Suppressor macrophage (primary cell): ENCODE measurements at places on chromosomes 6 and 20.
A peak's percentile ranks its signal among the peaks of the same experiment; 100 is the strongest.

DNA sequence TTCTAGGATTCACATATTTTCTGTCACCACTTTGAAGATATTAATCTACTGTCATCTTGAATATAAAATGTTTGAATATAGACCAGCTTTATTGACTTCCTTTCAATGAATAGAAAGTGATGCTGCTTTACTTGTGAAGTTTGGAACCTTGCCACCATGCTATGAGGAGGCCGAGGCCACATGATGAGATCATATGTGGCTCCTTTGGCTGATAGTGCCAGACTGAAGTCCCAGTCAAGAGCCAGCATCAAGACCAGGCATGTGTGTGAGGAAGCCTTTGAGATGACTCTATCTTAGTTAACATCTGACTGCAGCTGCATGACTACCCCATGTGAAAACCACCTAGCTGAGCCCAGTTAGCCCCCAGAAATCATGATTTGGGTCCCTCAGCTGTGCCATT is 169.5 kb downstream of the OTOR start:
- DNase-seq: no peak

DNA sequence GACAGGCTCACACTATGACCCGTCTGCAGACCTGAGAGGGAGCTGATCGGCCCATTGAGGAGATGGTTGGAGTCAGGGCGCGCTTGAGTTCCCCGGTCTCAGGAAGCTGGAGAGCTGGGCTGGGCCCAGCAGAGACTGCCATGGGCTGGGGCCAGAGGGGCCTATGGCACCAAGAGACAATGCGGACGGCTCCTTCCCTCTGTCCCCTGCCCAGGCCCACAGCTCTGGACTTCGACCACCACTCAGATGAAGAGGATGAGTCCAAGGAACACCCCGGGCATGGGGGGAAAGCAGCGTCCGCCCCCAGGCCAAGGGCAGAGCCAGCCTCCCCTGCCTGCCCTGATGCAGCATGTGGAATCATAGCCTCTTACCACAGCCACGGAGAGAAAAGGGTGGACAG is 40.2 kb upstream of the PHACTR3 start:
- DNase-seq: no peak

DNA sequence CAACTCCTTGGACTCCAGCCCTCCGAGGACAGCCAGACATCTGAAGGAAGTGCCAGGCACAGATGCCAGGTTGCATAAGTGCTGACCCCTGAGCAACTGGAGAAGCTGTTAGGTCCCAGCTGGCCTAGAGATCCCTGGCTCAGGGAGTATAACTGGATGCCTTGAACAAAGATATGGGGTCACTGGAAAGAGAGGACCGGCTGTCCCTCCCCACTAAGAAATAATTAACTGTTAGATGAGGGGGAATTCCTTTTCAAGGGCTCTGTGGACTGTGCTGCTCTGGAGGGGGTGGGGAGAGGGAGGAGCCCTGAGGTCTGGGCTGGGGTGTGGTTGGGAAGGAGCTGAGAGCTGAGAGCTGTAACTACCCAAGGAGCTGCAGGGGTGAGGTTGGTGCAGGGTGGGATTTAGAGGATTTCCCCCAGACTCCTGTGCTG is 39.6 kb downstream of the HLA-F start:
- no peak for DNase-seq

DNA sequence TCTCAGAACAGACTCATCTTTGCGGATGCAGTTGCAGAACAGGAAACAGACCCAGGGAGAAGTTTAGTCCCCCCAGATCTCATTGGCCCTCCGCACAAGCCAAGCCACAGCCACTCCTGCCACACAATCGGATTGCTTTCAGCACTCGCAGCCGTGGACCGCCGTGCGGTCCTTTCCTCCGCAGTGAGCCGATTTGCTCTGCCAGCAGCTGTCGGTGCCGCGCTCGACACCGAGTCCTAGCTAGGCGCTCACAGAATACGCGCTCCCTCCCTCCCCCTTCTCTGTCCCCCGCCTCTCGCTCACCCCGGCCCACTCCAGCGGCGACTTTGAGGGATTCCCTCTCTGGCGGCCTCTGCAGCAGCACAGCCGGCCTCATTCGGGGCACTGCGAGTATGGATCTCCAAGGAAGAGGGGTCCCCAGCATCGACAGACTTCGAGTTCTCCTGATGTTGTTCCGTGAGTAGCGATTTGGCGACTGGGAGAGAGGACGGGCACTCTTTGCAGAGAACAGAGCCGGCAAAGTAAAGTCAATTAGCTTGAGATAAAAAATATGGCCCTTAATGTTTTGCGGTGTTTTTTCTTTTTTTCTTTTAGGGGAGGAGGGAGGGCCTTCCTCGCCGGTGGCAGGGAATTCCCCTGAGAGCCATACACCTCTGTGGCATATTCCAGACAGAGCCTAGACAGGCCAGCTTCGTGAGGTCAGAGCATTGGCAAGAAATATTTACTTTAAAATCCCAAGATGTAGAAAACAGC is at the start of gene LAMP5:
TSS of gene LAMP5 (plus strand) at position 130 of the 753 bp plus-strand sequence. CDS start at position 393, 263 bp downstream.
- peak; percentile 60 for DNase-seq

GRCh38 chr20:60576236-60576635 is 618.0 kb downstream of the CDH26 start:
- no peak for DNase-seq

DNA sequence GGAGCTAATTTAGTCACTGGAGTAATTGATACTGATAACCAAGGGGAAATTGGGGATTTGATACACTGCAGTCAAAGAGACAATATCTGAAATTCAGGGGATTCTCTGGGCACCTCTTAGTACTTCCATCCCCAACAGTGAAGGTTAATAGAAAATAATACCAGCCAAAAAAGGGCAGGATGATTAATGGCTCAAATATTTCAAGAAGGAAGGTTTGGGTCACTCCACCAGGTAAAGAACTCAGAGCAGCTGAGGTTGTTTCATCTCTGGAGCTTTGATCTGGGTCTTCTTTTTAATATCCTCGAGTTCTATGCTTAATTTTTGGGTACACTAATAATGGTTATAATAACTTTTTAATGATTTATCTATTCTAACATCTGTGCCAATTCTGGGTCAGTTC is 70.8 kb downstream of the CDKAL1 start:
- no peak for DNase-seq

DNA sequence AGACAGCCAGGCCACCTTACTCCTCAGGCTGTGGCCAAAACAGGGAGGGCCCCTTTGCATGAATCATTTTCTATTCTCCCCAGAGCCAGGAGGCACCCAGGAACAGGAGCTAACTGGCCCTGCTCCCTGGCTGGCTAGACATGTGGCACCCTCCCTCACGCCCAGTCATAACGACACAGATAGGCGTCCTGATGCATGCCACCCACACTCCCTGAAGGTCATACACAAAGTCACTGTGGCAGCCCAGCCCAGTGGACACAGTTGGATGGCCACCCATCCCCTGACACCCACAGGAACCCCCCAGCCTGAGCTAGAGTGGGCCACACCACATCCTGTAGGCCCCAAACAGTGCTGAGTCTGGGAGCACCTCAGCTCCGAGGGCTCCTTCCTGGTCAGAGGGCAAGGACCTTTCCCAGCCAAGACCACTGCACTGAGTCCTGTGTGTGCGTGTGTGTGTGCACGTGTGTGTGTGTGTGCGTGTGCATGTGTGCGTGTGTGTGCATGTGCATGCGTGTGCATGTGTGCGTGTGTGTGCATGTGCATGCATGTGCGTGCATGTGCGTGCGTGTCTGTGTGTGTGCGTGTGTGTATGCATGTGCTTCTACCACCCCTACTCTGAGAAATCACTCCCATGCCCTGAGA is 21.6 kb downstream of the TFEB start:
- DNase-seq: peak; percentile 79

GRCh38 chr6:135534773-135535380 is 37.3 kb upstream of the AHI1 start:
- DNase-seq: no peak

- DNase-seq: peak; percentile 99
Measured at GRCh38 chr20:45972500-45973183, 639 bp upstream of the ZNF335 start.

- peak; percentile 79 for DNase-seq
Measured at GRCh38 chr6:143965503-143966171, 42.4 kb downstream of the PLAGL1 start.

GRCh38 chr20:3740615-3741301 is 8.3 kb downstream of the HSPA12B start:
- no peak for DNase-seq

DNA sequence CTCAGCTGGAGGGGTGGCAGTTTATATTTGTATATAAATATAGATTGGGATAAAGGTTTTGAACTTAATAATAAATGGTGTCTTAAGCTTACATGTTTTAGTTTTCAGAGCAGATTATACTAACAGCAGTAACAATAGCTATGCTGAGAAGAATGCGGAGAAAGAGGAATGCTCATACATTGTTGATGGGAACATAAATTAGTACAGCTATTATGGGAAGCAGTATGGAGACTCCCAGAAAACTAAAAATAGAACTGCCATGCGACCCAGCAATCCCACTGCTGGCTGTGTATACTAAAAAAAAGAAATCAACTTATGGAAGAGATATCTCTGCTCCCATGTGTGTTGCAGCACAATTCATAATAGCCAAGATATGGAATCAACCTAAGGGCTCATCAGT is 127.9 kb downstream of the BCKDHB start:
- DNase-seq: no peak

DNA sequence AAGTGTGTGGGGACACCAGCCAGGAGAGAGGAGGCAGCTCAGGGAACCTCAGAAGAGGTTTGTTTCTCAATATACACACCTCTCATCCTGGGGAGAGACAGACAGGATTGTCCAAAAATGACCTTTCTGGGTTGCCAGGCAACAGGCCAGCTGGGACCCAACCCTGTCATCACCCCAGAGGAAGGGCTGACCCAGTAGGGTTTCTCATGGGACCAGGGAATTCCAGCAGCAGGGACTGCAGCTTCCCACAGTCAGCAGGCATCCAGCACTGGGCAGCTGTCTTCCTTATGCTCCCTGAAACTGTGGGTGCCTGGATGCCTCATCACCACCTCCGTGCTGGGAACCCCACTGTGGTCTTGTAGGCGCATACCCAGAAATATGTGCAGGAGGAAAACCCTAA is 1.3 kb downstream of the C20orf202 start:
- no peak for DNase-seq

DNA sequence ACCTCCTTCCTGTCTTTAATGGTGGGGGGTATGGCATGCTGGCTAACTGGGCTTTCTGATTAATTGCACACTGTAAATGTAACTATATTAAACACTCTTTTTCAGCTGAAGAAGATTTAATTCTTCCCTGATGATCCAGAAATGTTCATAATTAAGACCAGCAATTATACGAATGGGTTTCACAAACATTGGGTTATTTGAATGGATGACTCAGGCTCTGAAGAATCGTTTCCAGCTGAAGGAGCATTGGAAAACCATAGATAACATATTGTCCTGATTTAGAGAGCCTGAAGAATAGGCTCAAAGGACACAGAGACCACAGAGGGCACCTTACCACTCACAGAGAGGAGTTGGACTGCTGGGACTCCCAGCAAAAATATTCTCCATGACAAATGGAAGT is 130.7 kb upstream of the SSTR4 start:
- DNase-seq: no peak

DNA sequence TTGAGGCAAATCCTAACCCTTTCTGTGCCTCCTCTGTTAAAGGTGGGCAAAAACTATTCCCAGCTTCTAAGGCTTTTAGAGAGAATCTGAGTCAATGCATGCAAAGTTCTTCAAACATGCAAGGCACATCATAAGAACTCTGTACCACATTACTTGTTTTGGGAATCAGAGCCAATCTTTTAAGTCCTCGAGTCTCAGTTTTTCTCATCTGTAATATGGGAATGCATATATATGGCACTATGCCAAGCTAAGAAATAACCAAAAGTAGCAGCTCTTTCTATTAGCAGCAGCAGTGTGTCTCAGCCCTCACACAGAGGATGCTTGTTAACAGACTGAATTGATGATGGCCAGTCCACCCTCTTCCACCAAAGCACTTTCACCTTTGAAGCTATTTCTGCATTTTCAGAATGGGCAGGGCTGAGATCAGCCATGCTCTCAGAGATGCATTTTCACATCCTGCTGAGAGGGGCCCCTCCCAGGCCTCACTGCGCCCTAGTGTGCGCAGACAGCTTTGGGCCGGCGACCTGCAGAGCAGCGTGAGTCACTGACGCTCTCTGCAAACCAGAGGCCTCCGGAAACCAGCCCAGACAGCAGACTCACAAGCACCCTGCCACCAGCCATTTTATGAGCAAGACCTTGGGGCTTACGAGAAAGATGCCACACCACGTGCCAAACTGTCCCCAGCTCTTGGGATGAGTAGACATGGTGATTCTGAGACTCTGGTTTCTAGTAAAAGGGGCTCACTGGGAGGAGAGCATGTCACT is 138.0 kb downstream of the NFATC2 start:
- DNase-seq: no peak

DNA sequence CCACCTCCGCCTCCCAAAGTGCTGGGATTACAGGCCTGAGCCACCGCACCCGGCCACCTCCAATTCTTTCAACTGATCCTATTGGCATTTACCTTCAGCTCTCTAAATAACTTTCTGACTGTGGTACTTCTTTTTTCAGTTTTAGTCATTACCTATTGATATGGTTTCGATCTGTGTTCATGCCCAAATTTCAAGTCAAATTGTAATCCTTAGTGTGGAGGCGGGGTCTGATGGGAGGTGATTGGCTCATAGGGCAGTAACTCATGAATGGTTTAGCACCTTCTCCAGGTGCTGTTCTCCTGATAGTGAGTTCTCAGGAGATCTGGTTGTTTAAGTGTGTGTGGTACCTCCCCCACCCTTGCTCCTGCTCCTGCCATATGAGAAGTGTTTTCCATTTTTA is 140.9 kb downstream of the LPA start:
- DNase-seq: no peak

- no peak for DNase-seq
Measured at GRCh38 chr6:24940311-24940917, 4.7 kb upstream of the RIPOR2 start.

- no peak for DNase-seq
Measured at GRCh38 chr20:7657569-7657968, 282.7 kb downstream of the HAO1 start.

DNA sequence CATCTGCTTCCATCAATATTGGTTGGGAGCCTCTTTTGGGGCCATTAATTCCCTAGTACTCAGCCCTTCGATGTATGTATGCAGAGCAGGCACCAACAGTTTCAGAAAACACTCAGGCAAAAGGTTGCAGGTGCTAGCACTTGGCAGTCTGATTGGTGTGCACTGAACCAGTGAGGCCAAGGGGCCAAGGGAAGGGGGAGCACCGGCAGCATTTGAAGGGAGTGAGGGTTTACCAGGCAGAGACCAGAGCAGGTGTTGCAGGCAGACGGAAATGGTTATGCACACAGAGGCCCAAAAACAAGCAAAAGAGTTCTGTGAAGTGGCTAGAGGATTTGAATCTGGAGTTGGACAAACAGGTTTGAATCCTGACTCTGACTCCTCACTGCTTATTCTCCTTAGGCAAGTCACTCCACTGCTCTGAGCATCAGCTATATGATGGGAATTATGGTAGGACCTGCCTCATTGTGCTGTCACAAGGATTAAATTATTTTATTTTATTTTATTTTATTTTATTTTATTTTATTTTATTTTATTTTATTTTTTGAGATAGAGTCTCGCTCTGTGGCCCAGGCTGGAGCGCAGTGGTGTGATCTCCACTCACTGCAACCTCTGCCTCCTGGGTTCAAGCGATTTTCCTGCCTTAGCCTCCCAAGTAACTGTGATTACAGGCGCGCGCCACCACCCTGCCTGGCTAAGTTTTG is 58.1 kb upstream of the SHLD1 start:
- no peak for DNase-seq

GRCh38 chr20:25025091-25025861 is 32.7 kb downstream of the ACSS1 start:
- DNase-seq: no peak
